Stimulated activated CD8-positive, alpha-beta memory T cell treated with anti-CD3 and anti-CD28 coated beads, Interleukin-7, amount 100 ng/mL, for 1 hour (primary cell): ENCODE measurements at places on chromosomes 4 and X.

DNA sequence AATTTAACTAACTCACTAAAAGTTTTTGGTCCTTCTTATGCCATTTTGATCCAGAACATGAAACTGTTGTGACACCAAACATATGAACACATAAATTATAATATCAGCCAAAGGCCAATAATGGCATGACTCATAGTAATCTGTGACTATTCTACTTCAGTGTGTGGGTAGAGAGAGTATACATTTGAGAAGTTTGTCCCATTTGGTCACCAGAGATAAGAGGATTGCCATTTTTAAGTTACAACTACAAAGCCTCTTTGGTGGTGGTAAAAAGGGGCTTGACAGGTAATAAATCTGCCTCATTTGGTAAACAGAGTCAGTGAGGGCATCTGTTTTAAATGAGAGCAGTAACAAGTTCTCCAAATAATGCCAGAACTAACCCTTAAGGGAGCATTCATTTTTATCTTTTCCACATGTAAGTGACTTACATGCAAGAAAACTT is 117.9 kb downstream of the TBC1D19 start:
- no peak for DNase-seq

- no peak for DNase-seq
Observed at GRCh38 chr4:2560167-2560566, 23.7 kb downstream of the FAM193A start.

- DNase-seq = no peak
Observed at GRCh38 chr4:157372567-157372966, 152.0 kb downstream of the GRIA2 start.

- no peak for DNase-seq
Observed at GRCh38 chr4:157423526-157424020, 203.0 kb downstream of the GRIA2 start.

DNA sequence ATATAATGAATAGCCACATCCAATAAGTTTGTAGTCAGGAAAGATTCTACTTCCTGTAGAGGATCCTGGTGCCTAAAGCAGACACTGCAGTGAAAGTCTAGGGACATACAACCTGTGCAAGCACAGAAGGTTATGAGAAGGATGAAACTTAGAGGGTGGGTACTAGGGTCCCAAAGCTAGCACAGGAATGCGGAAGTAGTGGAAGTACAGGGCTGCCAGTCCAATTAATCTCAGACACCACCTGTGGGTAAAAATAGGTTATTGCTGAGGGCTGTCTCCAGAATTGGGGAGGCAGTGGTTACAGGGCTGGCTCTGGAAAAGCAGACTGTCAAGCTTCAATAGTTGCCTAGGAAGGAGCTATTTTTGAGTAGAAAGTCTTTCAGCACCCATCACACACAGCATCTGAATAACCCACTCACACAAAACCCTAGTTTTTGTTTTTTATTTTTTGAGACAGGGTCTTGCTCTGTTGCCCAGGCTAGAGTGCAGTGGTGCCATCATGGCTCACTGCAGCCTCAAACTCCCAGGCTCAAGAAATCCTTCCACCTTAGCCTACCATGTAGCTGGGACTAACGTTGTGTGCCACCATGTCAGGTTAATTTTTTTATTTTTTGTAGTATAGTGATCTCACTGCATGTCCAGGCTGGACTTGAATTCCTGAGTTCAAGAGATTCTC is 50.8 kb upstream of the ELF2 start:
- no peak for DNase-seq

- no peak for DNase-seq
Observed at GRCh38 chr4:146510942-146511341, 10.8 kb downstream of the SLC10A7 start.

- DNase-seq = no peak
Observed at GRCh38 chr4:69639542-69639941, at the start of gene UGT2A2. Gene UGT2A2 (minus strand): TSS chr4:69639642. CDS start chr4:69639640, 2 bp downstream.

DNA sequence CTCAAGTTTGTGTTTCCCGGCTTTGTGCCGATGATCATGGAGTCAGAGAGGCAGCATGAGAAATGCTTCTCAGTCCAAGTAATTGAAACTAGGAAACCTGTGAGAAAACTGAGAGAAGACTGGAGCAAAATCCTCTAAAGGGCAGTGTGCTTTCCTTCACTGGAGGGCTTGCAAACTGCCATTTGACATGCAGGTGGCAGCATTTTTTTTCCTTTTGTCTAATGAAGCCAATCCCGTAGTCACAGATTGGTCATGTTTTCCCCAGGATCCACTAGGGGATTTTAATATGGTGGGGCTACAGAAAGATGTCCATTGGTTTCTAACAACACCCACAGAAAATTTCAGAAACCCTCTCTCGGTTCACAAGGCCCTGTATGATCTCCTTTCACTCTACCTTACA is 117.4 kb upstream of the NUDT10 start:
- DNase-seq = no peak

- no peak for DNase-seq
Observed at GRCh38 chr4:88967883-88968331, 89.1 kb downstream of the FAM13A start.

DNA sequence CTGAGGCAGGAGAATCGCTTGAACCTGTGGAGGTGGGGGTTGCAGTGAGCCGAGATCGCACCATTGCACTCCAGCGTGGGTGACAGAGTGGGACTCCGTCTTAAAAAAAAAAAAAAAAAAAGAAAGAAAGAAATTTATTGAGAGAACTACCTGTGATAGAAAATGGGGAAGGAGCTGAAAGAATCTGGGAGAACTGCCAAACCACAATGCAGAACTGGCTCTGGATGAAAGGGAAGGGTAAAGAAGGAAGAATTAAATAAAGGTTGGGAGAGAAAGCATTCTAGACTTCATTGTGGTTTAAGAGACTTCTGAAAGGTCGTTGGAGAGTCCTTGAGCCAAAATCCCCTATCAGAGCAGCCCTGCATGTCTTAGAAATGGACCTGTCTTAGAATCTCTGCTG is 567.9 kb upstream of the HTR2C start:
- DNase-seq = no peak
